Muscle of back (tissue), 13 donors: ENCODE measurements at places on chromosomes 6 and 20. TPM values are rescaled to one million over a fixed set of nuclear protein-coding genes. Genes with fewer than 3 reads are reported as not detected.

GPRC6A gene
- polyA plus RNA-seq: not detected

AVP gene
- polyA plus RNA-seq: not detected

DEK gene
- 130 TPM for polyA plus RNA-seq

LRRC73 gene
- 0.13 TPM for polyA plus RNA-seq

MOCS3 gene
- polyA plus RNA-seq: 3.5 TPM

TFAP2B gene
- polyA plus RNA-seq: not detected

UBR2 gene
- 19.8 TPM for polyA plus RNA-seq

DPPA5 gene
- polyA plus RNA-seq: not detected

STX11 gene
- polyA plus RNA-seq: 2.5 TPM

PPP1R11 gene
- 32.3 TPM for polyA plus RNA-seq

C6orf132 gene
- 1.9 TPM for polyA plus RNA-seq
